CD8-positive, alpha-beta memory T cell (primary cell): ENCODE measurements at places on chromosomes 16 and 17. TPM values are rescaled to one million over a fixed set of nuclear protein-coding genes. Genes with fewer than 3 reads are reported as not detected.

The DPEP1 gene
- polyA plus RNA-seq = not detected

The RNF157 gene
- polyA plus RNA-seq = 10.7 TPM

The TUBB3 gene
- polyA plus RNA-seq = not detected

The HSF4 gene
- polyA plus RNA-seq = not detected

The IL17C gene
- polyA plus RNA-seq = not detected

The TEKT5 gene
- polyA plus RNA-seq = not detected

The SLC7A6OS gene
- 28.2 TPM for polyA plus RNA-seq

The FAM20A gene
- polyA plus RNA-seq = 0.07 TPM

The PRAC2 gene
- polyA plus RNA-seq = not detected

The HYDIN gene
- not detected for polyA plus RNA-seq

The CES2 gene
- 26.6 TPM for polyA plus RNA-seq

The NKD1 gene
- 0.45 TPM for polyA plus RNA-seq

The FBXL16 gene
- 16.9 TPM for polyA plus RNA-seq

DNA sequence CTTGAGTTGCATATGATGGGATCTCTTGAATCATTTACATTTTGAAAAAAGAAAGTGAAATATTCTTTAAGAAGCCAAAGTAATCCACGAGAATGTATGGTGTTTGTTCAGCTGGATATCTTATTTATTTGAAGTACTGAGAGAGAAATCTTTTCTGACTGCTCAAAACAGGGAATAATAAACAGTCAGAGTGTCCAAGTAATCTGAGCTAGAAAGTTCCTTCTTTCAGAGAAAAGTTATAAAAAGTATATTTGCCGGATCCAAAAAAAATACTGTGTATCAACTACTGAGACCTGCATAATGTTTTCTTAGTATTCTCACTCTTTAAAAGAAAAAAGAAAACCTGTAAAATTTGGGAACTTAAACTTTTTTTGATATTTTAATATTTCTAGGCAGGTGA, 350.8 kb downstream of the WWOX start:
- DNase-seq = no peak

GRCh38 chr16:7246578-7246977, 86.1 kb upstream of the RBFOX1 start:
- DNase-seq = no peak

- no peak for DNase-seq
Measured at GRCh38 chr16:67651847-67652246, 6.9 kb downstream of the CARMIL2 start.

- DNase-seq = no peak
Measured at GRCh38 chr16:81493755-81494433, 49.3 kb downstream of the CMIP start.

GRCh38 chr17:57553526-57553925, 191.6 kb downstream of the CCDC182 start:
- DNase-seq = no peak

- DNase-seq = no peak
Measured at GRCh38 chr17:37358098-37358829, 17.5 kb upstream of the C17orf78 start.

DNA sequence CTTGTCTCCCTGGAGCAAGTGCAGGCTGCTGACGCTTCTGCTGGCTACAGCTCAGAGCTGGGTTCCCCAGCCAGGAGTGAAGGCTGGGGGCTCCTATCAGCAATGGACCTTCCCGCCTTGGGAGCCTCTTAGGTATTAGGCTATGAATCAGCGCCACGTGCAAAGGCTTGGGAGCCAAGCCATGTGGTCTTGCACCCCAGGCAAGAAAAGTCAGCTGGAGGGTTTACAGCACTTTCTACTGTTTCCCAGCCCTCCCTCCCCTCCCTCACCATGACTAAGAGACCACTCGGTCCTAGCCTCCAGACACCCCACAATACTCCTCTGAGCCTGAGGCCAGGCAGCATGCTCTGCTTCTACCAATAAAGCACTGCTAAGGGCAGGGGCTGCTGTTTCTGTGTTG, 12.3 kb downstream of the EPX start:
- DNase-seq = no peak

GRCh38 chr17:11324846-11325420, 83.9 kb downstream of the SHISA6 start:
- no peak for DNase-seq

- DNase-seq = peak; percentile 46
Measured at GRCh38 chr16:9138731-9139501, 47.5 kb downstream of the HAPSTR1 start.

- DNase-seq = no peak
Measured at GRCh38 chr16:85370881-85371651, 242.1 kb upstream of the GSE1 start.

GRCh38 chr17:10196941-10197340, 1.5 kb downstream of the GAS7 start:
- DNase-seq = no peak

- no peak for DNase-seq
Measured at GRCh38 chr17:78401891-78402290, 23.4 kb downstream of the PGS1 start.

DNA sequence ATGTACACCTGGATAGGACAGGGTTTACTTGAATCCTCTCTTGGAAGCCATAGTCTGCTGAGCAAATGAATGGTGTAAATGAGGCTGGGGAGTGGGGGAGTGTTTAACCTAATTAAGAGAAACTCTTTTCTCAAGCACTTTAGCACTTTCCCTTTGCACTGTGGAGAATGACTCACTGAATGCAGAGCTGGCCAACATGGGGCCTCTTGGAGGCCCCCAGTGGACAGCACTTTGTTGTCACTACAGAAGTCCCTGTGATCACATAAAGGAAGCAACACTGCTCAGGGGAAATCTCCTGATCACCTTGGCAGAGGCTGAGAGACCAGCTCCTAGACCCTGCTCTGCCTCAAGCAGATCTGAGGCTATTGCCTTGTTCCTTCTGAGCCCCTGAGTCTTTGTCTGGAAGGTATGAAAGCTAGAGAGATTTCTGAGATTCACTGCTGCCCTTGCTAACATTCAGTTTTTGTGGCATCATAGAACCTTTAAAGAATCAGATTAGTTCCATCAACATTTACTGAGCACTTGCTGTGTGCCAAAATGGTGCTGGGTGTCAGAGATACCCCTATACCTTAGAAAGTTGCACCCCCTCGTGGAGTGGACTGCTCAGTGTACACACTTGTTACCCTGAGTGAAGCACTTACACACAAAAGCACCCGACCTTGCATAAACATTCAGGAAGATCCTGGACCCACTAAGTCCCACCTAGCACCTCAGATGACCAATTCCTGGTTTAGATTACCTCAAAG, 230.1 kb upstream of the CCL2 start:
- DNase-seq = no peak

GRCh38 chr17:7750321-7750821, 32.8 kb downstream of the DNAH2 start:
- DNase-seq = no peak

DNA sequence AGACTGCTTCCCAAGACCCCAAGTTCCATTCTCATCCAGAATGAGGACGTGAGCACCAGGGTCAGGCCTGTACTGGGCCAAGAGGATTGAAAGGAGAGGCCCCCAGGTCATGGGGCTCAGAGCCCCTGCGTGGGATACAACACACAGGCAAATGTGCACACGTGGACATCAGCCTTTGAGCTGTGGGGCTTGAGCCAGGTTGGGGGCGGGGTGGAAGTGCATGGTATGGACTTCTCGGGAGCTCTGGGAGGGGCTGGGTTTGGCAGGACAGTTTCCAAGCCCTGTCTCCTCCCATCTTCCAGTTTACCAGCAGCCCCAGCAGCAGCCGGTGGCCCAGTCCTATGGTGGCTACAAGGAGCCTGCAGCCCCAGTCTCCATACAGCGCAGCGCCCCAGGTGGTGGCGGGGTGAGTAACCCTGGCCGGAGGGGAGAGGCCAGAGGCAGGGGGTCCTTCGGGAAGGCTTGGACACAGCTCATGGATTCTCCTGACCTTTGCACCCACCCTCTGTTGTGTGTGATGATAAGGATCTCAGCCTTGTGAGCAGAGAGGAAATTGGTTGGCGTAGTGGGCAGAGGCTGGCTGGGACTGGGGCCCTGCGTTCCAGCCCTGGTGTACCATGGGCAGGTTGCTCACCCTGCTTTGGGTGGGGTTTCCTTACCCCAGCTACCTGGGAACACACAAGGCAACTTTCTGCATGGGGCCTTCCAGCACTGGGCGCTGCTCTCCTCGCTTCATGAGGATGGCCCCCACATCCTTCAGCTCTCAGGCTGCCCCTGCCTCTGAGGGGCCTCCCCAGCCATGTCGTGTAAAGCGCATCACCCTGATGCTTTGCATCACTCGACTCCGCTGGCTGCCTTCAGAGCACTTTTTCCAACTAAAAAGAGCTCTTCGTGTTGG, 10.4 kb upstream of the LASP1NB start:
- no peak for DNase-seq

GRCh38 chr16:4323071-4323844, 7.4 kb downstream of the GLIS2 start:
- no peak for DNase-seq

DNA sequence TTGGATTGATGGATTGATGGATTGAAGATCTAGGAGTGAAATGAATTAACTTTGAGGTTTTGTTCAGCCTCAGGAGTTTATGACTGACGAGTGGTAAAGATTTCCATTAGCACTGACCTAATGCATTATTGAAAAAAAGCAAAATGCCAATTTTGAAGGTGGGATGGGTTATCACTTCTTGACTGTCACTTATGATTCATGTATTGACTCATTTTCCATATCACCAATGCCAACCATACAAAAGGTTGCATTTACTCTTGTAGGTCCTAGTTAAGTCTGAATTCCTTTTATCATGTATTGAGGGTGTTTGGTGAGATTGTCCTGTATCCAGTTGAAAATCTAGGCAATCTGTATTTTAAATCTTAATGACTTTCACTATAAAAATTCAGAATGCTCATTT, 57.6 kb downstream of the KNOP1 start:
- DNase-seq = no peak

DNA sequence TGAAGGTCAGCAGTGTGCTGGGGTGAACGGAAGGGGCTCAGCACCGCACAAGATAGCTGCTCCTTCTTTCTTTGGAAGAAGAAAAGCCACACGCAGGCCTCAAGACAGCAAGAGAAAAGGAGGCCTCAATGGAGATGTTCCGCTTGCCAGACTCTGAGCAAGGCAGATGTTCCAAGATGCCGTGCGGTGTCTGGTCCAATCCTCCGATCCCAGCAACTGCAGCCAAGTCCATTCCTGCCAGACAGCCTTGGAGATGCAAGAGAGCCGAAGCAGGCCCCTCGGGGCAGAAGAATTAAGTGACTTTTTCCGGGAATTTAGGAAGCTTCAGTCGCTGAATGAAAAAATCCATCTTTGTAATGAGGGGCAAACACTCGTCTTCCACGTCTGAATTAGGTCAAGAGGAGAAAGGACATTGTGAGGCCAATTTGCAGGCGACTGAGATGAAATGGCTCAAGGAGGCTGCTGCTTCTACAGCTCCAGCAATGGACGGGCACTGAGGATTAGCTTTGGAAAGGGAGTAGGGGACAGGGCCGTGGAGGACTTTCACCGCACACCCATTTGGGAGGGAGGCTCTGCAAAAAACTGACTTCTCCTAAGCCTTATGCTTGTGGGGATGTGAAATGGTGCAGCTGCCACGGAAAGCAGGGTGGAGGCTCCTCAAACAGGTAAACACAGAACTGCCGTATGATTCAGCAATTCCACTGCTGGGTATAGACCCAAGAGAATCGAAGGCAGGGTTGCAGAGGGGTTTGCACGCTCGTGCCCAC, 44.7 kb downstream of the RPH3AL start:
- no peak for DNase-seq

- no peak for DNase-seq
Measured at GRCh38 chr16:67943619-67944504, at the start of gene LCAT. TSS of gene LCAT (minus strand) at chr16:67944120. CDS start at chr16:67944101, 19 bp downstream.

- no peak for DNase-seq
Measured at GRCh38 chr16:8961811-8962390, 1.8 kb downstream of the USP7 start.

DNA sequence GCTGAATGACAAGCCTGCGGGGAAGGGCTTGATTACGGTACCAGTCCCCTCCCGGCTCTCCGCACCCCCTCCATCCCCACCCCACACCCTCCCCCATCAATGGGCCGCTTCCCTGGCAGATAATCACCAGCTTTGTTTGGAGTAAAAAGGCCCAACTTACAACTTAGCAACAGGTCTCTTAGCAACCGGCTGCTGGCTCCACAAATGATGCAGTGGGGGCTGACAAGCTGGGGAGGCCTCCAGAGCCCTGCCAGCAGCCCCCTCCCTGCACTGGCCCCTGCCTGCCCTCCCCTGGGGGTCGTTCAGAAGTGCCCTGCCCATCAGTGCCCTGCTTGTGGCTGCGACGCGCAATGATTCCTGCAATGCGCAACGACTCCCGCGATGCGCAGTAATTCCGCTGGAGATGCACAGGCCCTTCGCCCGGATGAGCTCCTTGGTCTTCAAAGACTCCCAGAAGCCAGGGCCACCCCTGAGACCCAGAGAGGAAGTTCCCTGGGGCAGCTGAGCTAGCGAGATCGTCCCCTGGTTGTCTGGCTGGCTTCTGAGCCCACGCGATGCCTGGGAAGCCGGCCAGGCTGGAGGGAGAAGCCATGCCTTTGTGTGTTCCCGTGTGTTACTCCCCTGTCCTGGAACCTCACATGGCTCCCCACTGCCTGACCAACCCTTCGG, 23.3 kb downstream of the CPNE2 start:
- no peak for DNase-seq

DNA sequence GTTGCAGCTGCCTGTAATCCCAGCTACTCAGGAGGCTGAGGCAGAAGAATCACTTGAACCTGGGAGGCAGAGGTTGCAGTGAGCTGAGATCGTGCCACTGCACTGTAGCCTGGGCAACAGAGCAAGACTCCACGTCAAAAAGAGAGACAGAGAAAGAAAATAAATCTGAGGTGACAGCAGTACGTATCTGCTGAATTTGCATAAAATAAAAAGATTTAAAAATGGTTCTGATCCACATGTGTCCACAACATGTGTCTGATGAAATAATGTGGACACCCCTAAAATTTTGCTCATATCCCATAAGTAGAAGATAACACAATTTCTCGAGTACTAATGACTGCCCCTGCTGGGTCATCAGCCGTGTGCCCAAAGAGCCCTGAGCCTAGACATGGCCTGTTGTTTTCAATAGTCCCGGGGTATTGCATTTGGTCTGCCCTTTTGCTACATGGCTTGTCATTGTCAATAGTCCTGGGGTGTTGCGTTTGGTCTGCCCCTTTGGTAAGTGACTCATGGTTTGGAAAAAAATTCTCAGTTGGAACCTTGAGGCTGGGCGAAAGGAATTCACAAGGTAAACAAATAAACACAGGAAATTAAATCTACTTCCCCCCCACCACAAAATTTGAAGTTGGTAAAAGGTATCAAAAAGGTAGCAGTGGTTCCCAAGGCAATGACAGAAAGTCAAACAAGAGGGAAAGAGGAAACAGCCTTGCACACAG, 434.6 kb upstream of the MAF start:
- no peak for DNase-seq

DNA sequence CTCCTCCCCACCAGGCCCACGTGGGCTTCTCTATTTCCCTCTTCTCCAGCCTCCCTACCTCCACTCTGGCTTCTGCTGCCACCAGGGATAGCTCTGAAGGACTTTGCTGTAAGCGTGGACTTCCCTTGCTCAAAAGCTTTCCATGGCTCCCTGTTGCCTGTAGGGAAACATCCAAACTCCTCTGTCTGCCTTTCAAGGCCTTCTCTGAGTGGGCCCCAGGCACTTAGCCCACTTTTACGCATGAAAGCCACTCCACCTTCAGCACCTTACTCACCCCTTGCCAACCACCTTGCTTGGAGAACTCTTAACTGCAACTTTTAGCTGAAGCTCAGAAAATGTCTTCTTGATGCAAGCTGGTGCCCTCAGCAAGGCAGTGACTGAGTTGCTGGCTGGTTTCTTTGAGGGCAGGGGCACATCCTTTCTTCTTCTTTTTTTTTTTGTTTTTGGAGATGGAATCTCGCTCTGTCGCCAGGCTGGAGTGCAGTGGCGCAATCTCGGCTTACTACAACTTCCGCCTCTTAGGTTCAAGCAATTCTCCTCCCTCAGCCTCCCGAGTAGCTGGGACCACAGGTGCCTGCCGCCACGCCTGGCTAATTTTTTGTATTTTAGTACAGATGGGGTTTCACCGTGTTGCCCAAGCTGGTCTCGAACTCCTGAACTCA, 52.0 kb upstream of the DLX4 start:
- DNase-seq = no peak
